Fibroblast of skin of back (primary cell): ENCODE measurements at places on chromosomes 4 and X.

DNA sequence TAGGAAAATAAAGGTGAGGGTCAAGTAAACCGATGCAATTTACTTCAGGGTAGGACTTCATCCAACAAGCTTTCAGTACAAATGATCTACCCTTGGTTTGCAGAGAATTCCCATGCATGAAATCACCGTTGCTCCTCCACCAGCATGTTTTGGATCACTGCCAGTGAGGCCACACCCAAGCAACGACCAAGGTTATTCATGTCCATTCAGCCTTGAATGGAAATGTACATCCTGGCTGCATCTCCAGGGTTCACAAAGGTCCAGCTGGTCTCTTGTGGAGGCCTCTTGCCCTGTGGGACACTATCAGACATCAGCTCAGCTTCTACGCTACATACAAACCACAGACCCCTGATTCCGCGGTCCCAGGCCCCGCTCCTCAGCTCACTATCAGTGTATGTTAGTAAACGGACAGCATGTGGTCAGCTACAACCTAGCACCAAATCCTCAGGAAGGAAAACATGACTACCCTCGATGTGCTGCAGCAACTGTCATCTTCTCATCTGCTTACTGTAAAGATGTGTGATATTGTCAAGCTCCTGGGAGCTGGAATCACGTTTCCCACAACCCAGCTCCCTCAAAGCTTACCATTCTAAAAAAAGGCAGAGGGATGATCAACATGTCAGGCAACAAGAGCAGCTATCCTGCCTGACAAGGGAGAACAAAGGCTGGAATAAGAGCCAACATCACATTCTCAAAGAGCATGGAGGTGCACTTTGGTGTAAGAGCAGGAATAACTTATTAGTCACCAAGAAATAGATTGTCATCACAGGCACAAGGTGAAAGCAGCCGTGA, 4.9 kb downstream of the LYAR start:
- no peak for DNase-seq

- peak; percentile 56 for DNase-seq
Observed at GRCh38 chr4:132001542-132001941, 1147.6 kb upstream of the PCDH10 start.

DNA sequence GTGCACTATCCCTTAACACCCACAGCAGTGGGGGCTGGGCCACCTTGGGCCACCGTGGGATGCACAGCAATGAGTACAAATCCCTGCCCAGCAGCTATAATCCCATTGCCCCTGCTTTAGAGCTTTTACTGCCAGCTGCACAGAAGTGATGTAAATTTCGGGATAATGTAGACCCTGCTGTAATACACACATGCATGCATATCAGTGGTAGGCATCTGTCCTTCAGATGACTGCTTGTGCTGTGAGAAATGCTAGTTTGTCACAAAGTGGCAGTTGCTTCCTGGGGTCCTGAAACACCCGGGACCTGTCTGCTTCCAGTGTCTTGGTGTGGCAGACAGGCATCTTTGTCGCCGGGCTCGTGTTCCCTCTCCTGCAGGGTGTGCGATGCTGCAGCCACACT, 14.1 kb downstream of the NSG1 start:
- no peak for DNase-seq

- peak; percentile 80 for DNase-seq
Observed at GRCh38 chrX:9955506-9955905, 11.7 kb upstream of the CLDN34 start.

DNA sequence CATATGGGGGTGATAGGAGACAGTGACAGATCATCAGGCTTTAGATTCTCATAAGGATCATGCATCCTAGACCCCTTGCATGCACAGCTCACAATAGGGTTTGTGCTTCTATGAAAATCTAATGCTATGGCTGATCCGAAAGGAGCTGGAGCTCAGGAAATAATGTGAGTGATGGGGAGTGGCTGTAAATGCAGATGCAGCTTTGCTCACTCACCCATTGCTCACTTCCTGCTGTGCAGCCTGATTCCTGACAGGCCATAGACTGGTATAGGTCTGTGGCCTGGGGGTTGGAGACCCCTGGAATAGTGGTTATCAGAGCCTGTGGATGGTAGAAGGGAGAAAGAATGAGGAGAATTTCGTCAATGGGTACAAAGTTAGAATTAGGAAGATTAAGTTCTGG, 2751.1 kb downstream of the ARAP2 start:
- peak; percentile 1 for DNase-seq

DNA sequence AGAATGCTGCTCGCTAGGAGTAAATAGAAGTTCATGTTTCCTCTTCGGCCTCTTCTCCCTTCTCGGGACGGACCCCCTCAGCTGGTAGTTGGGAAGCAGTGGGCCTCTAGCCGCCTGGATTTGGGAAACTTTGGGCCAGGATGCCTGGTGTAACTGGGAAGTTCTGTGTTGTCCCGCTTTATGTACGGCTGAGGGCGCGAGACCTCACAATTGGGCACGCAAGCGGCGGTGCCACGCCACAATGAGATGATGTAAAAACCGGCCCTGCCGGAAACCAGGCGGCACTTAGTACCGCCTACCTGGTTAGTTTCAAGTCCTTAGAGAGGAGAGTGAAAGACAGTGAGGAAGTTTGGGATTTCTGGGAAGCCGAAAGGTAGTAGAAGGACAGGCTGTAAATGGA, at the start of gene CT83:
CT83 (minus strand) TSS at position 155 of the 400 bp plus-strand sequence; CDS start at position 35, 120 bp downstream.
- no peak for DNase-seq

DNA sequence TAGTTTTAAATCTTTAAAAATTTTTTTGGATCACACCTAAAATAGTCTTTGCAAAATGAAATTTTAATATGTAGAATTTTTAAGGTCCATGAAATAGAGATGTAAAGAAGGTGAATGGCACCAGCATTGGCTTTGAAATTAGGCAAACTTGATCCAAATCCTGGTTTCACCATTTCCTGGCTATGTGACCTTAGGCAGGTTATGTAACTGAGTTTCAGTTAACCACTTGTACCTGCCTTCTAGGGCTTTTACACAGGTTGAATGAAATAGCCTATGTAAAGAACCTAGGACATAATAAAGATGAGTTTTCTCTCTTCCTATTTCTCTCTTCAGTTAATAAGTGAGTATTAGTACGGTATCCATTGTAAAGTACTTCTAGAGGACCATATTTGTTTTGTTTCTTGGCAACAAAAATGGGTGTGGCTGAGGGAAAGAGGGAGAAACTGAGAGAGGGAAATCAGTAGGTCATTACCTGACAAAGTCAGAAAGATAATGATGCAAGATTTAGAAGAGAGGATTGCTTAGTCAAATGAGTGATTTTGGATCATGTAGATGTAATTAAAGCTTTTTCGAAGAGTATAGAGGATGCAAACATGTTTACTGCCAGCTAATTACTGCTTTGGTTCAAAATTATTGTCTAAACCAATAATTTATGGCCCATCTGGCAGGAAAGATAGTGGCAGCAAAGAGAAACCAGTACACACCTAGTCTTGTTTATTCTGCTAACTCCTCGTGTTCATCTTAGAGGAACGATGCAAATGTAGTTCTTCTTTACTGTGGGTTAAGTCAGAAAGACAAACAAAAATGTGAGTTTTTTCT, 81.9 kb downstream of the PDLIM5 start:
- no peak for DNase-seq

DNA sequence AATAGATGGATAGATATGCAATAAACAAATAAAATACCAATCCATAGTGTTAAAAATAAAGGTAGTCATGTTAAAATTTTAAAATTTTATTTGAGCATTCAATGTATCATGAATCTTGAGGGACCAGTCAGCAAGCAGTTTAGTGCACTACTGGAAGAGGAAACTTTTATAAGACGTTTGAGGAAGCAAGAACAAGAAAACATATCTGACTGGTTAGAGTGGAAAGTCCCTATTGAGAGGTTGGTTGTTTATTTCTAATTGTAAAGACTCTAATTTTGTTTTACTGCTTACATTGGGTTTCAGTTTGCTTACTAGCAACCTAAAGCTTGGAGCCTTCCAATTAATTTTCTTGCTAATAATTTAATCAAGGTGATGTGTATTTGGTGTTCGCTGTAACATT, 786.2 kb downstream of the RAB28 start:
- no peak for DNase-seq

DNA sequence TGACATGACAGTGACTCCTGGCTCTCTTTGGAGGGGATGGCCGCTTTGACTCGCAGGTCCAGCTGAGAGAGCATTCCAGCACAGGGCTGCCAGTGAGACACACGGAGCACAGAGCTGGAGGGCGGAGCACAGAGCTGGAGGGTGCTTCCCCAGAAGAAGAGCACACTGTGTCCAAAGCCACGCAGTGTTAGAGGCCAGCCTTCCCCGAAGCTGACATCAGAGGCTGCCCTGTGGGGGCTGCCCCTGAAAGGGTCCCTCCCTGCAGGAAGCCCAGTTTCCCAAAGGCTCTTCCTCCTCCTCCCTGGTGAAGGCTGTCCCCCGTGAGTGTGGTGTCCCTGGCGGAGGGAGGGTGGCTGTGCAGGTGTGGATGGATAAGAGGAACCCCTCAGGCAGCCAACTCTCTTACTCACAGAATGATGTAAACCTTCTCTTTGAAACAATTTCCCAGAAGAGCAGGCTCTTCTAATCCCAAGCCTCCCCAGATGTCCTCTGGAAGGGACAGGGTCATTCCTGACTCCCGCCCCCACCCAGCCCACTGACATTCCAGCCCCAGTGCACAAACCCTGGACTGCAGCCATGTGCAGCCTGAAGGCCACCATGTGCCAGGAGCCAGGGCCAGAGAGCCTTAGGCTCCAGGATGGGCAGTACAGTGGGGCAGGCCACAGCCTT, 53.4 kb downstream of the PSAPL1 start:
- DNase-seq: no peak

DNA sequence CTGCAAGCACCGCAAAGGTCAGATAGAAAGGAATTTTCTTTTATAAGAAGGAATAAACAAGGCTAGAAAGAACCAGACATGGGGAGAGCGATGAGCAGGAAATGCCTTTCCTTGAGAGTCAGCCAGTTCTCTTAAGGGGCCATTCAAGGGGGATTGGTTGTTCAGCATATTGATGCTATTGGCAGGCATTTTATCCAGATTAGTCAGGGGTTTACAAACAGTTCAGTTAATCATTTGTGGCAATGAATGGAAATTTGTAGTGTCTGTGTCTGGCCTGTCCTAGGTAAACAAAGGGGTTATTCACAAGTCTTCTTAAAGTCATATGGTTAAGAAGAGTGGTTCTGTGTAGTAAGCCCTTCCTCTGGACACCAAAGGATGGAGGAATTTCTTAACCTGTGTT, 184.7 kb upstream of the FRMPD4 start:
- DNase-seq: peak; percentile 92

GRCh38 chr4:45841791-45842190, 282.1 kb downstream of the GABRG1 start:
- no peak for DNase-seq

DNA sequence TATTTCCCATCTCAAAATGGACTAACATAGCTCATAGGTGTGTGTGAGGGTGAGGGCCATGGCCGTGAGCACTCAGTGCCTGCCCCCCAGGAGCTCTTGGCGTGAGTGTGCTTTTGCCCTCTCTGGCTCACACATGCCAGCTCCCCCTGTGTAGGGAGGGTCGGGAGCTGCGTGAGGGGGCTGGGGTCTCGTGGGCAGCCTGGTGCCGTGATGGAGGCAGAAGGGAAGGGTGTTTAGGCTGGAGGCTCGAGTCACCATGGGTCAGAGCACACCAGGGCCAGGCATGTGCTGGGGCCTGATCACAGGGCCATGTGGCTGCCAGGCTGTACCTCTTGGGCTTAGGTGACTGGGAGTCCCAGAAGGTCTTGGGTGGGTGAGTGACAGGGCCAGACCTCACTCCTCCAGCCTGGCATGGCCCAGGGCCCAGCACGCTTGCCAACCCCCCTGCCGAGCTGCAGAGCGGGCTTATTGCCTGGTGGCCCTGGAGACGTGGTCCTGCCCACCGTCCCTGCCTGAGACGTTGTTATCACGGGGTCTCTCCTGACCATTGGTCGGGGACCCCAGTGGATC, 44.0 kb downstream of the ADRA2C start:
- no peak for DNase-seq

- DNase-seq: no peak
Observed at GRCh38 chrX:86507331-86507730, 359.1 kb downstream of the DACH2 start.

DNA sequence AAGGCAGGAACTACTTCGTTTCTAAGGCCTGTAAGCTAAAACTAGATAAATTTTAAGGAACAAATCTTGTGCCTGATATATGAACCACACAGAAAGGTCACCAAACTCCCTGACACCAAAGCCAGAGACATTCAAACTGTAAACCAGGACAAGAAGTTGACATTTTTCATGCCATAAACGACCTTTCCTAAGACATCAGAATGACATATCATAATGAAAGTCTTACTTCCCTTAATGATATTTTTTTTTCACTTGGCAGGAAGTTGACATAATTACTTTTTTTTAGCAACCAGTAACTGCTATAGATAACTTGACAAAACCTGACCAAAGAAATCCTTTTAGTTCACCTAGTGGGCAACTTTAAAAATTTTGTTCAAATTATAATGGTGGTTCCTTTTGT, 231.5 kb upstream of the AGTR2 start:
- no peak for DNase-seq

DNA sequence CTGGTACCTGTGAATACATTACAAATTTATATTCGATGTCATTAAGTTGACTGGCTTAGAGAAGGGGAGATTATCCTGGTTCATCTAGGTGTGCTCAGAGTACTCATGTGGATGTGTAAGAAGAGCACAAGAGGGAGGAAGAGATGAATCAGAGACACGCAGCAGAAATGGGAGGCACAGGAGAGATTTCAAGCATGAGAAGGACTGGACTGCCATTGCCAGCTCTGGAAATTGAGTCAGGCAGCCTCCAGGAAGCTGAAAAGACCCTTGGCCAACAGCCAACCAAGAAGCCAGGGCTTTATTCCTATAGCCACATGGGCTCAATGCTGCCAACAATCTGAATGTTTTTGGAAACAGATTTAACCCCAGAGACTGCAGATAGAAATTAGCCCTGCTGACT, 1390.0 kb downstream of the STIM2 start:
- DNase-seq: no peak

GRCh38 chrX:148535639-148536038, 35.2 kb downstream of the AFF2 start:
- DNase-seq: peak; percentile 30
